ENCODE measurements at places on chromosomes 12 and 14.

DNA sequence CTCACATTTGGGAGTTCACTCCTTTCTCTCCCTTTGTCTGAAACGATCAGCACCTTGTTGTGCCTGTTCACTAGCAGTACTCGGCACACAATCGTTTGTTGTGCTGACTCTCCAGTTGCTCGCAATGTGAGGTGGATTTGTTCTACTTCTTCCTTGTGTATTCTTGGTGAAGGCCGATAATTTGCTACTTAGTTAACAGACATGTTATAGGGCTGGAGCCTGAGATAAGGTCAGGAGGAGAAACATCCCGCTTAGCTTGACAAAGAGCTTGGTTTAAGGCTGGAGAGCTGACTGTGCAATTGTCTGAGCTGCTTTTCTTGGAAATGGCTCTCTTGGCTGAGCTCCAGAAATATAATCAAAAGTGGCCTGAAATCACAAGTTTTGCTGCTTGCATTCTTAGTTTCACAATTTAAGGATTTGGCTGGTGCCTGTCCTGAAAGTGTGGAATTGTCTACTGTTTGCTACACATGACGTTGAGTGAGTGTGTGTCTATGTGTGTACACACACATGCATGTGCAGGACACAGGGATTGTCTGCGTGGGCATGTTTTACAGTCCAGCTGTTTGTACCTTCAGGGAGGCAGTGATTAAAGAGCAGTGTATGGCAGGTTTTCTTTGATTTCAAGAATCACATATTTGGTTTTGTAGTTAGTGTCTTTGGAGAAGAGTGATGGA is 77.7 kb downstream of the ARF6 start:
- no peak for DNase-seq

- DNase-seq: no peak
These were observed 35.7 kb downstream of the CDC42BPB start for GRCh38 chr14:103021684-103022001.

- no peak for DNase-seq
These were observed 69.5 kb upstream of the FOXN3 start for GRCh38 chr14:89486505-89486904.

GRCh38 chr12:10069976-10070375 is 28.8 kb downstream of the CLEC1A start:
- DNase-seq: no peak

- no peak for DNase-seq
These were observed 414.8 kb upstream of the NOVA1 start for GRCh38 chr14:27012641-27013040.

DNA sequence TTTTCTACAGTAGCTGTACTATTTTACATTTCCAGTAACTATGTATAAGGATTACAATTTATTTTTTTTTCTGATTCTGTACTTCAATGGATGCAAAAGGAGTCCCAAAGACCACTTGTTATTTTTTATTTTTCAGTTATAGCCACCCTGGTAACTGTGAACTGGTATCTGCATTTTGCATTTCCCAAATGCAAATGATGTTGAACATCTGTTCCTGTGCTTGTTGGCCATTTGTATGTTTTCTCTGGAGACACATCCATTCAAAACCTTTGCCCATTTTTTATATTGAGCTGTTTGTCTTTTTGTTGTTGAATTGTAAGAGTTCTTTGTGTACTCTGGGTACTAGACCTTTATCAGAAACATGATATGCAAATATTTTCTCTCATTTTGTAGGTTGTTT is 485.6 kb downstream of the LRIG3 start:
- DNase-seq: no peak

GRCh38 chr14:61555056-61555838 is 140.1 kb upstream of the HIF1A start:
- DNase-seq: no peak

DNA sequence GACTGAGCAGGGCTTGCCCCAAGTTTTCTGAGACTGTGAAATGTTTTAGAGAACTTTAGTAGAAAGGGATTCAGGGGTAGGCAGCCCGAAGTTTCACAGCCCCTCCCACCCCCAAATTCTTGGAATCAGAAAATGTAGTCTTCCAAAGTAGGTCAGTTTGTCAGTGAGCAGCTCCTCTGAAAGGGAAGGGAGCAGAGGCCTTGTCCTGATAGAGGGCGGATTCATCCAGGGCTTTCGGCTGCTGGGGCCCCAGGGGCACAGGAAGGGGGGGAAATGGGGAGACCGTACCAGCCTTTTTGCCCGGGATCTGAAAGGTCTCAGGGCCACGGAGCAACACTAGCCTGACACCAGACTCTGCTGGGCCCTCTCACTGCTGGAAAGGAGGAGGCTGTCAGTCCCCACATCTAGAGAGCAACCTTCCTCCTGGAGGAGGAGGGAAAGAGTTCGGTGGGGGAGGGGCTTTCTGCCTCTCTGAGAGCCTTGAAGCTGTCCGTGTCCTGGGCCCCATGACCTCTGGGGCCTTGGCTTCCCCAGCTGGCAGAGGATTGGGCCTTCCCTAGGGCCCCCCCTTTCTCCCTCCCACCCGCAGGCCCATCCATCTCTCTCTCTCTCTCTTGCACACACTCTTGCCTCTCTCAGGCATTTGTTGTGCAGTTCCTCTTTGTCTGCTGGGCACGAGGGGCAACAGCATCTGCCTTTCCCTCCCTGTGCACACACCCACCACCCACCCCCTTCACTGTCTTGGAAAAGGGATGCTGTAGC is at the start of gene IKZF4:
Gene IKZF4, plus strand, starts transcription at position 621 of the 762 bp plus-strand sequence. CDS start 451 bp downstream, outside the sequence.
- DNase-seq: no peak

- no peak for DNase-seq
These were observed 170.2 kb upstream of the HMGA2 start for GRCh38 chr12:65653946-65654629.

GRCh38 chr12:45558353-45558752 is 171.2 kb upstream of the ARID2 start:
- no peak for DNase-seq

DNA sequence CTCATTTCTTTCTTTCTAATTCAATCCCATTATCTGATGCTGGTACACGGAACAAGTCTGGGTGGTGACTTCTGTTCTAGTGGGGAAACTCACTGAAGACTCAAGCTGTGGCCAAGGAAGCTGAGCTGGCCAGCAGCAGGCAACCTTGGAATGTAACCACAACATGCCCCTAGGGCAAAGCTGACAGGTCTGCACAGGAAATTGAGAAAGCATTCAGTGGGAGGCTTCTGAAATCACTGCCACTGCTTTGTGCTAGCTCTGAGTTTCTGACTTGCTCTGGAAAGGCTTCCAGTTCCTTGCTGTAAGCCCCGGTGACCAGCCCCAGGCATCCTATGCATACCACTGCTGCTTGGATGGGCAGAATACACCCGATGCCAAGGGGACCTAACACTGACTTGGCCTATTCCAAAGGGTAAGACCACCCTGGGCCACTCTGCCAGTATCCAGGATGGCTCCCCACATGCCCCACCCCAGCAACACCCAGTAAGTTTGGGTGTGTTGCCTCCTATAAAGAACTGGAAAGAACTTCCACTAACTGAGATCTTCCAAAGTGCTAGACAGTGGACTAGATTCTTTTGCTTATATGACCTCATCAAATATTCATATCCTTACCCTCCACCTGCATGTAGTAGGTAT is 84.5 kb upstream of the CDKN3 start:
- no peak for DNase-seq

DNA sequence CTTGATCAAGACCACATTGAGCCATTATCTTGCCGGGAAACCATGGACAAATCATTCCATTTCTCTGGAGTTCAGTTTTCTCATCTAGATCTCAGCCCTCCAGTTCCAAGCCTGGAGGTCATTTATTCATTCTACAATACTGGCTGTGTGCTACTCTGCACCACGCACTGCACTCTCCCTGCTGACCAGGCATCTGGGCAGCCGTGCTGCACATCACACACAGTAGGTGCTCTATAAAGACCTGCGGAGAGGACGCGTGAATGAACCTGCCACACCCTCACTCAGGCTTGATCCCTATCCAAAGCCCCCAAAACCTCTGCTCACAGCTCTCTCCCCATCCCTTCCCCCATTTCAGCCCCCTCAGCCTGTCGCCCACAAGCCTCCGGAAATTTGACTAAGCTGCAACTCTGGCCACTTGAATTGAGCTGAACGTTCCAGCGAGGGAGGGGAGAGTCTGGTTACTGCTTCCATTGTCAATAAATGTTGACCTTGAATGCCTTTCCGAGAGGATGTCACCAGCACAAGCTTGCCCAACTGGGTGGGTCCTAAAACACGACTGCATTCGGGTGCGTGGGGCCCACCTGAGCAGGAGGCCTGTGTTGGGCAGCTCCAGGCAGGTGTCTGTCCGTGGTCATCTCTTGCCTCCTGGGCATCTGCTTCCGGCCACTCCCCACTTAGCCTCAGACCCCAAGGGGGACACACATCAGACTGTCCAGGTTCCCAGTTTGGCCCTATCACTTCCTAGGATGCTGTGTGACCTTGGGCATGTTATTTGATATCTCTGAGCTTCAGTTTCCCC is 17.8 kb downstream of the FAIM2 start:
- DNase-seq: no peak

GRCh38 chr12:57899010-57899662 is 42.2 kb upstream of the ATP23 start:
- no peak for DNase-seq

GRCh38 chr12:56998981-56999380 is 7.4 kb downstream of the ZBTB39 start:
- no peak for DNase-seq

DNA sequence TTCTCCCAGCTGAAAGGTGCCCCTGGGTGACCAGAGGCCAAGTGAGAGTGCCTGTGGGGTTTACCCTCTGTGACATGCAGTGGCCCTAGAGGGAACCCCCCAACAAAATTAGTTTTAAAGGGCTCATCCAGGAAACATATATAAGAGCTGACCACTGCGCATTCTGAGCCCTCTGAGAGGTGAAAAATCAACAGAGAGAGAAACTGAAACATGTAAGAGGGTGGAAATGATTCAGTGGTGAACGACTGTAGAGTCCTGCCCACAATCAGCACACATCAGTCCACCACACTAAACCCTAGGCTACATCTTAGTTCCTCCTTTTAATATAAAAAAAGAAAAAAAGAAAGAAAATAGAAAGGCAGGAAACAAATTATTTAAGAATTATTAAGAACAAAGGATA is 21.0 kb upstream of the ACSM4 start:
- no peak for DNase-seq

- DNase-seq: no peak
These were observed 8.6 kb downstream of the ACADS start for GRCh38 chr12:120734210-120734609.

- DNase-seq: no peak
These were observed 215.4 kb upstream of the NAV3 start for GRCh38 chr12:77615332-77615731.

DNA sequence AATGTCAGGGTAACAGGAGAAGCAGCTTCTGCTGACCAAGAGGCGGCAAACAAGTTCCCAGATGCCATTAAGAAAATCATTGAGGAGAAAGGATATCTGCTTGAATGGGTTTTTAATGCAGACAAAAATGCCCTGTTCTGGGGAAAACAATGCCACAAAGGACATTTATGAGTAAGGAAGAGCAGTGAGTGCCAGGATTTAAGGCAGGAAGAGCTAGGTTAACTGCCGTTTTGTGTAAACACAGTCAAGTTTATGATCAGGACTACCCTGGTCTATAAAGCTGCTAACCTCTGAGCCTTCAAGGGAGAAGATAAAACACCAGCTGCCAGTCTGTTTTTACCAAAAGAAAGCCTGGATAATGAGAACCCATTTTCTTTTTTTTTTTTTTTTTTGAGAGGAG is 8.5 kb downstream of the MAPKAPK5 start:
- no peak for DNase-seq

GRCh38 chr12:99658671-99659349 is 11.3 kb downstream of the GARIN6 start:
- no peak for DNase-seq
